ENCODE measurements at places on chromosomes 7 and 10.
A peak's percentile ranks its signal among the peaks of the same experiment; 100 is the strongest.

- DNase-seq, result no peak
Observed at GRCh38 chr7:47538846-47539311, 43.0 kb downstream of the TNS3 start.

- DNase-seq, result peak; percentile 61
Observed at GRCh38 chr10:30687698-30688213, 58.2 kb upstream of the LYZL2 start.

GRCh38 chr10:14742382-14742781 is 32.3 kb downstream of the FAM107B start:
- no peak for DNase-seq

GRCh38 chr7:24323961-24324480 is 40.0 kb downstream of the NPY start:
- no peak for DNase-seq
